SW 1271 (cell line): ENCODE measurements at places on chromosomes 2 and 18.

GRCh38 chr2:13413989-13414388 is 697.3 kb downstream of the TRIB2 start:
- no peak for DNase-seq

DNA sequence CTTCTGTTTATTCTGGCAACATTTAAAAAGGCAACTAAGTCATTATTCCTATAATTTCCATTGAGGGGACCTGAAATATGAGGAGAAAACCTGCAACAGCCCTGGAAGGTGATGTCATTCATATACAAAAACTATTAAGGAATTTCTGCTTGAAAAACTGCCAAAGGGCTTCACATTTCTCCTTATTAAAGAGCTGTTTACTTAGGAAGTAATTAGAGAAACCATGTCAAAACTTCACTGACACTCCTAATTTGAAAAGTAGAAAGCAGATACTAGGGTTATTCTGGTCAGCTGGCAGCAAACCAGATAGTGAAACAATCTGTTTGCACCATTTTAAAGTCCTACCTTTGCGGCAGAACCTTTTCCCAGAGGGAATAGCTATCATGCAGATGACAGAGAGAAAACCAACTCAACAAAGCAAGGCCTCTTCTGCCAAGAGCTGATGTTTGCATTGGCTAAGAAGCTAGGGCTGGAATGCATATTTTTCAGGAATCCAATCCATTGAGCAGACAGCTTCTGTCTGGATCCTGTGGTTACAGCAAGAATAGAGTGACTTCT is 592.2 kb upstream of the SYT4 start:
- no peak for DNase-seq

GRCh38 chr2:101386599-101387150 is 628 bp downstream of the CREG2 start:
- no peak for DNase-seq

GRCh38 chr2:18345848-18346247 is 214.6 kb downstream of the RDH14 start:
- DNase-seq, result no peak

DNA sequence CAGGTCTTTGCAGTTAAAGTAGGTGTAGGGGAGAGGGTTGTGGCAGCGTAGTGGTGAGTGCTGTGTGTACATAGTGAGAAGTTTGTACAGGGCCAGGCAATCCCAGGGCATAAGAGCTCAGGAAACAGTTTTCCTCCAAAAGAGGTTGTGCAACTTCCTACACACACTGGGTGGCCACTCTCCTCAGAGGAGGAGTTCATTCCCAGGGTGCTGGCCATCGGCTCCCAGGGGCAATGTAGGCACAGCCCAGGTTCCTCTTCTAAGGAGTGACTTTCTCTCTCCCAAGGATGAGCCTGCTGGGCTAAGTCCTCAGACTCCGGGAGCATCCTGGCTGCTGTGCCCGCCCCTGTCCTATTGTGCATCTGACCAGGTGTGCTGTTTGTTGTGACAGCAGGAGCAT is 3.0 kb downstream of the ACOXL start:
- DNase-seq, result no peak

DNA sequence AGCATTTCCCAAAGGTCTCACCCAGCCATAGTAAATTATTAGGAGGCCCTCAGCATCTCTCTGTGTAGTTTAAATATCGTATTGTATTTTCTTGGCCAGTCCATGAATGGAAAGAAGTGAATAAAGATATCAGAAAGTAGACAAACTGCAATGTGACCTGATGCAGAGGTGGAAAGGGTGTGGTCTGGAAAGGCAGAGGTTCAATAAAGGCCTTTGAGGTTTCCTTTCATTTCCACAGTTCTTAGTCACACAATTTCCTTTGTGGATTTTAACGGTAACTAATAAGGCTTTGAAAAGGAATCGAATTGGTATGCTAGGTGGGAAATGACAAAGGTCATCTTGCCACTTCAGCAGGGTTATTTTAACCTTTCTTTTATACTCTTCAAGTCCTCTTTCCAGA is 20.1 kb upstream of the WIPF1 start:
- no peak for DNase-seq

GRCh38 chr18:9101730-9102507 is 580 bp upstream of the NDUFV2 start:
- DNase-seq, result peak; percentile 71

DNA sequence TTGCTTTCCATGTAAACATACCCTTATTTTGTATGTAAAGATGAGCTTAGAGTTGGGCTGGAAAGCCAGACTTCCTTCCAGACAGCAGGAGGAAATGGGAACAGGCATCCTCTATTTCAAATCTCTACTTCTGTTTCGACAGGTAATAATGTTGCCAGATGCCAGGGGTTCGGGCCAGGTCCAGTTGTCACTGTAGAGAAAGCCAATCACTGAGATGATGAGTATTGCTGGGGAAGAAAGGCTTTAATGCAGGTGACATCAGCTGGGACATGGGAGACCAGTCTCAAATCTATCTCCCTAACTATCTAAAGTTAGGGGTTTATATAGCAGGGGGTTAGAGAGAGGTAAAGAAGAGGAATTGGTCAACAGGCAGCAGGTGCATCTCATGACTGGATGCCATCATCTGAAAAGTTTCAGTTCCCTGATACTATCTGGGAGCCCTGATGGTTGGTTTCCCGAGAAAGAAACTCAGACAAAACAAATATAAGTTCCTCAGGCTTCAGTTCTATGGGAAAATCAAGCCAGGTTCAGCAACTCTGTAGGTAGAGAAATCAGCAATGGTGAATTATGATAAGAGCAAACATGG is 9.3 kb upstream of the MTCL1 start:
- no peak for DNase-seq

- no peak for DNase-seq
These were observed 552.5 kb downstream of the DSC3 start for GRCh38 chr18:30489890-30490643.

DNA sequence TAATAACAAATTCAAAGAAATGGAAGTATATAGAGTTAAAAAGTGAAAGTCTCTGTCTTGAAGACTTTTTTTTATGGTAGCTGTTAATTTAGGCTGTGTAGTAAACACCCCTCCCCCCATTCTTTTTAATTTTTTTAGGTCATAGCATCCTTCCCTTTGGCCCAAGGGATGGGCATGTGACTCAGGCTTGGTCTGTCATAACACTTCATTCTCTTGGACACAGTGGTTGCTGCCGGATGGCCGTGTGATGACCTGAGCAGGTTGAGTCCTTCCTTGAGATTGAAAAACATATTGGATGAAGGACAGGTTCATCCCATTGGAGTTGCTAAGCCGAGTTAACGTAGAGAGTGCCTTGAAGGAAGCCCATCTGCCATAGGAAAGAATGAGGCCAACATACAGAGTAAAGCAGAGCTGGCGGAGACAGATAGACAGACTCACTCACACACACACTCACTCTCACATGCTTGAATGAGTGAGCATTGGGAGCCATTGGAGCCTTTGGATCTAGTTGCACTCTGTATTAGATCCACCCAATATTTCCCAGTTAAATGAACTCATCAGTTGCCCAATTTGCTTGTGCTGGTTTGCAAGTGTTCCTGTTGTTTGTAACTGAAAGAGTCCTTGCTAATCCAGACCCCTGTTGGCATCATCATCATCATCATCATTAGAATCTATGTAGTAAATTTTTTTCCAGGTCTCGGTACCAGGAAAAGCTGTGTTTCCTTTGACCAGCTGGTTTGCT is 14.7 kb downstream of the NCOA1 start:
- no peak for DNase-seq

- DNase-seq, result peak; percentile 31
These were observed 51.7 kb upstream of the SMIM21 start for GRCh38 chr18:75478996-75479880.

DNA sequence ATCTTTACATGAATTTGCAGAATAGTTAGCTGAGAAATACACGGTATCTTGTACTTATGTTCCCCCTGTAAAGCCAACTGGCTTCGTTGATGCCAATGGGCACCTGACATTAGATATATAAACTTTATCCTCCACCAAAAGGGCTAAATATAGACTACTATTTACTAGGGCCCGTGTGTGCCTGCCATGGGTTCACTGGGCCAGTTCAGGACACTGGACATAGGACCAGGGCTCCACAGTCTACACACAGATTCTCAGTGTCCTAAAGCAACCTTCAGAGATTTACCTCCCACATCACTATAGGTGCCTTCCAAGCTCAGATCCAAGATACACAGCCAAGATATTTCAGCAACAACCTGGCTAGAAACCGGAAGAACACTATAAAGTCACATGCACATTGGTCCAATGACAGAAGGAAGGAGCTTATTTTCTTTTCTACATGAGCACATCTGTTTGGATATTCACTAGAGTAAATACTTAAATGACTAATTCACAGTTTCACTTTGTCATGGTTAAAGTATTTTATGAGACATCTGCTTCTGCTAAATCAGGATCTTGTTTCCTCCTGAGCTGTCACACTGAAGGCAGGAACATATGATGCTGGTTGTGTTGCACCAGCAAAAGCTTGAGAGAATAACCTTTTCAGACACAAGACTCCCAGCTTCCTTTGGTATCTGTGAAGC is 95.1 kb downstream of the MYO5B start:
- DNase-seq, result peak; percentile 11

DNA sequence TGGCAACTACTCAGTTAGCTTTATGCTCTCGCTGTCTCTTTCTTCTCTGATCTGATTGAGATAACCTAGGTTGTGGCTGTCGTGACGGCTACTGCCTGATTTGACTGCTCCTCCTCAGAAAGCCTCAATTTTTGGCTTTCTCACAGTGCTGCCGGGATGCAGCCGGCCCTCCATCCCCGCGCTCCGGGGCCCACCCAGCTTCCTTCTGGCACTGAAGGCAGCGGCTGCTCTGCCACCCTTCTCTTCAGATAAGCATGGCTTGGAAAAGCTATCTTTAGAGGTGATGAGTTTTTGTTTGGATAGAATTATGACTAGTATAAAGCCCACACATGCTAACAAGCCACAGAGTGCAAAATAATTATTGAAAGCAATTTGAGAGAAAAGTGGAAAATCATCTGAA is 102.5 kb downstream of the DPP4 start:
- no peak for DNase-seq

DNA sequence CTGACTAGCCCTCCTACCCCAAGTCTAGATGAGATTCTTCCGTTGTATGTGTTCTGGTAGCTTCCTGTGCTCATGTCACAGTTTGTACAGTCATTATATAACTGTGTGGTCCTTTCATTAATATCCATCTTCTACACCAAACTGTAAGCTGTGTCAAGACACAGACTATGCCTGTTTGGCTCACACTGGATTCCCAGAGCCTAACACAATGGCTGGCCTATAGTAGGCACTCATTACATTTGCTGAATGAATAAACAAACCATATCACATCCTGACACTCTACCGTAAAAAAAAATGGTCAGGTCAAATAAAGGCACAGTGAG is 72.6 kb downstream of the ANKRD44 start:
- no peak for DNase-seq

- peak; percentile 68 for DNase-seq
These were observed 40.5 kb upstream of the ATG16L1 start for GRCh38 chr2:233210843-233211547.

GRCh38 chr2:192899466-192899865 is 704.7 kb upstream of the TMEFF2 start:
- no peak for DNase-seq

DNA sequence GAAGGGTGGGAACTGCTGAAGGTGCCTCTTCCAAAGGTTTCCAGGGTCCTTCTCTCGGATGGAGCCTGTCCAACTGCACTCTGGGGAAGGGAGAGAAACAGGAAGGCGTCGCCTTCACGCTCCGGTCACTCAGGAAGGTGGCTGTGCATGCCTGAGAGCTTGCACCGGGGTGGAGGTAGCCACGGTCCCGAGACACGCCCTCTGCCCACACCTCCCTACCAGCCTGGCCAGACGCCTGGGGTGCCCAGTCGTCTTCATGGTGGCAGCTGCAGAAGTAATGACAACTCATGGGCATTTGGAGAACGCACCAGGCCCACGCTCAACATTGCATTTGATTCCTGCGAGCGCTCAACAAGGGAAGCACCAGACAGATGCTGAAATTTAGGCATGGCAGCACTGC is 59.9 kb downstream of the ADNP2 start:
- no peak for DNase-seq

- DNase-seq, result no peak
These were observed 31.6 kb upstream of the WDR75 start for GRCh38 chr2:189409647-189410046.

GRCh38 chr2:172038121-172038520 is 38.4 kb downstream of the METAP1D start:
- no peak for DNase-seq

DNA sequence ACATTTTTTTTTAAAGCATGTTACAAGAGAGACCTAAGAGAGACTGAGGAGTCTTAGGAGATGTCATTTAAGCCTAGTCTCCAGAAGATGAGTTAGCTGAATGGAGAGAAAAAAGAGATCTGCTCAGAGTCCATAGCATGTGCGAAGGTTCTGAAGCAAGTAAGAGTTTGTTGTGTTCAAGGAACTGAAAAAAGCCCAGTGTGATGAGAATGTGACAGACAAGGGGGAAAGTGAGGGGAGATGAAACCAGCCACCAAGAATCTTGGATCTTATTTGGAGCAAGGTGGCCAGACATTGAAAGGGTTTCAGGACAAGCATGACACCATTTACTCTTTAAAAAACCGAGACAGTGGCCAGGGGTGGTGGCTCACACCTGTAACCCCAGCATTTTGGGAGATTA is 5.2 kb upstream of the MOB1A start:
- DNase-seq, result no peak

- peak; percentile 42 for DNase-seq
These were observed 69.0 kb downstream of the BABAM2 start for GRCh38 chr2:27959496-27959895.

GRCh38 chr2:53536583-53537361 is 230.8 kb upstream of the CHAC2 start:
- DNase-seq, result no peak

DNA sequence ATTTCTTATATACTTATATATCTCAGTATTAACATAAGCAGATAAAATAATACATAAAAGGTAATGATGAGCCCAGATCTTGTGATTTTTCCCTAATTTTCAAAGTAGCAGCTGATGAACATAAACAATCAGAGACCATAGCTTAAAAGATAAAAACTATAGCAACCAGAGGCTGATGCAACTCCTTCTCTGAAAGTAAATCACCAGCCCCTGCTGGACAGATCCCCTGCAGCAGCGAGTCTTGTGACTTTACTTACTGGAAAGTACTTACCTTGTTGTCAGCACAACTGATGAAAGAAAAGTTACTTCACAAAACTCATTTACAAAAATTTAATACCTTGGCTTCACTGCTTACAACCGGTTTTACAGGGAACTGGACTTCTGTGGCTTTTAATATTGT is 67.3 kb downstream of the GORASP2 start:
- no peak for DNase-seq

- no peak for DNase-seq
These were observed 213.3 kb downstream of the SETBP1 start for GRCh38 chr18:44893966-44894365.

GRCh38 chr2:193357508-193357907 is 1162.8 kb upstream of the TMEFF2 start:
- DNase-seq, result no peak

DNA sequence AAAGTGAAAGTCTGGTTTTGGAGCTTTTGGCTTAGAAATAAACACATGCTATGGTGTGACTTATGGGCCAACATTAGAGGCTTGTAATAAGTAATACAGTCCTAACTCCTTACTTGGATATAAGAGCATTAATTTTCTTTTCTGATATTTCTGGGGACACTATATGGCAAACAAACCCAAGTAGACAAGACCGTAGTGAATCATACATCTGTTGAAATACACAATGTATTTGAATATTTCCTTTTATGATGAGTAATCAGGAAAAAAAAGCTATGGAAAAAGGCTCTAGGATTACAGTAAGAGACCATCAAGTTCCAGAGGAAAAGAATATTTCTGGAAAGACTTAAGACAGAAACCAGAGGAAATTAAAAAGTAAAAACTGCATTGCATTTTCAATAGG is 146.0 kb upstream of the CYP26B1 start:
- no peak for DNase-seq

- DNase-seq, result no peak
These were observed 57.2 kb downstream of the TACR1 start for GRCh38 chr2:75142081-75142480.
